ENCODE measurements at places on chromosomes 3 and 15.

GRCh38 chr15:85708402-85708941 is 86.3 kb downstream of the KLHL25 start:
- no peak for DNase-seq

DNA sequence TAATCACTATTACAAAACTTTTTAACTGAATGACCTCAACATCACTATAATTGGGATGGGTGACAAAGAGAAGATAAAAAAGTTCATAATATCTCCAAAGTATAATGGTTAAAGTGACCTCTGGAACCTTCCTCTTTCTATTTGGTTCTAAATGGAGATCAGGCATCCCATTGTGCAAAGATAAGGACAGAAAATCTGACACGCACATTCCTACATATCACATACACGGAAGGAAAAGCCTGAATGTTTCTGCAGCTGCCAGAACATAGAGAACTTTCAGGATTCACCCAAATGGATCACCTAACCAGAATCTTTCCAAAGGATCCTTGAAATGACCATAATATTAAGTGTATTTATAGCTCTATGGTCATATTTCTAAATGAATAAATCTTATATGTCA is 128.2 kb downstream of the TFDP2 start:
- no peak for DNase-seq

- no peak for DNase-seq
Measured at GRCh38 chr3:24812116-24812515, 317.5 kb upstream of the THRB start.

DNA sequence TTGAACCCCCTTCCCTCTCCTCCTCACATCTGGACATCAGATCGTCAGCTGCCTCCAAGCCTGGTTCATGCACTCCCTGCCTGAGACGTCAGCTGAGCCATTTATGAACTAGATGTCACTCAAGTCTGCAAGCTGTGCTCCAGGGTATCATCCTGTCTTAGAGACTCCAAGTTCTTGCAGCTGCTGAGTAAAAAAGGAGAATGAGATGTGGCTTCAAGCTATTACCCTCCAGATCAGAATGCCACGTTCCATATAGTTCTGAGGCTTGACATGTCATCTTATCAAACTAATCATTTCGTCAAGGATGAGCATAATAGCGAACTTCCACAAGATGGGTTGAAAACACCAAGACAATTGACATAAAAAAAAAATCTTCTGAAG is 766.3 kb downstream of the TBL1XR1 start:
- no peak for DNase-seq

DNA sequence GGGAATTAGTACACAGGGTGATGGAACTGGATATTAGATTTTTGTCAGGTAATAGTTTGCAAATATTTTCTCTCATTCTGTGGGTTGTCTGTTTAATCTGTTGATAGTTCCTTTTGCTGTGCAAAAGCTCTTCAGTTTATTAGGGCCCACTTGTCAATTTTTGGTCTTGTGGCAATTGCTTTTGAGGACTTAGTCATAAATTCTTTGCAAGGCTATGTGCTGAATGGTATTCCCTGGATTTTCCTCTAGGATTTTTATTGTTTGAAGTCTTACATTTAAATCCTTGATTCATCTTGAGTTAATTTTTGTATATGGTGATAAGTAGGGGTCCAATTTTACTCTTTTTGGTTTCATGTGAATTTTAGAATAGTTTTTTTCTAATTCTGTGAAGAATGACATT is 111.3 kb downstream of the ARRDC4 start:
- no peak for DNase-seq
